ENCODE measurements at places on chromosomes 6 and 20.
A peak's percentile ranks its signal among the peaks of the same experiment; 100 is the strongest.

- no peak for ATAC-seq
Observed at GRCh38 chr6:105204768-105205167, 25.0 kb upstream of the POPDC3 start.

- ATAC-seq, result no peak
Observed at GRCh38 chr6:141394565-141395051, 738.1 kb upstream of the GJE1 start.

DNA sequence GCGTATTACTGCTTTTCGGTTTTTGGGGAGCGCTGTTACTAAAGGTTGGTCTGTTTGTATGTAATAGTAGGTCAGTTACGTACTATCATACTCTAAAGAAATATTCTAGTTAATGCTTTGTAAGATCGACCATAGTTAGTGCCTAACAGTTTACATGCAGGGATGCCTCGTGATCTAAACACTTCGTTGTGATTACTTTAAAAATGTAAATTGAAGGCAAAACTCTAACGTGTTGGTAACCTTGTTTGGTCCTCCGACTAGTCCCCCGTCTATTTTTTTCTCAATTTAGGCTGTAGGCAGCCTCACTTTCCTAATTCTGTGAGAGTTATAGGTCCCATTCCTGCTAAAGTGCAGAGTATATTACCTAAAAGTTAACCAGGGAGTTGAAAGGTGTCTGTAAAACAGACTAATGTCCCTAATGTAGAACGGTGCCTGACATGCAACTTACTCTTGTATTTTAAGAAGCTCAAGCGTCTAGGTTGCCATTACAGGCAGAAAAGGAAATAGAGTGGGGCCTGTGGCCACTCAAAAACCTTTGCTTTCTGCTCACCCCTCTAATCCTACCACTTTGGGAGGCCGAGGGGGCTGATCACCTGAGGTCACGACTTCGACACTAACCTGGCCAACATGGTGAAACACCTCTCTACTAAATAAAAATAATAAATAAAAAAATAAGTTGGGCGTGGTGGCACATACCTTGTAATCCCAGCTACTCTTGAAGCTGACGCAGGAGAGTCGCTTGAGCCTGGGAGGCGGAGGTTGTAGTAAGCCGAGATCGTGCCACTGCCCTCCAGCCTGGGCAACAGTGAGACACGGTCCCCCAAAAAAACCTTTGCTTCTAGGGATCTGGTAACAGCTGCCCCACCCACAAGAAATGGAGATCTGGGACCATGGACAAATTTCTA, 37.8 kb downstream of the HFE start:
- ATAC-seq, result no peak

- ATAC-seq, result no peak
Observed at GRCh38 chr6:169646906-169647567, 54.8 kb downstream of the WDR27 start.

DNA sequence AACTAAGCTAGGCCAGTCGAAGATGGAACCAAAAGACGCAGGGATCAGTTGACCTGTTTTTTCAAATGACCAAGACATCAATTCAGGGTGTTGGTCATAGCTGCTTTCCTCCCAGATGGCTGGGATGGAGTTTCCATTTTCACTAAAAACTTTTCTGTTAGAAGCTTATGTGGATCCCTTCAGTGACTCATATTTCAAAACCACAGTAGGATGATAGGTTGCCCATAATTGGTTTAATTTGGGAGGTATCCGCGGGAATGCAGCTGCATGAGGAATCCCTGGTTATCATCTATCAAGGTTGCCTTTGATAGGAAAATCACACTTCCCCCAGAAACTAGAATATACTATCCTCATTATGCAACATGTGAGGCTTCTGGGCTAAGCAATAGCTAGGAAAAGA, 150.9 kb upstream of the MLIP start:
- ATAC-seq, result no peak

DNA sequence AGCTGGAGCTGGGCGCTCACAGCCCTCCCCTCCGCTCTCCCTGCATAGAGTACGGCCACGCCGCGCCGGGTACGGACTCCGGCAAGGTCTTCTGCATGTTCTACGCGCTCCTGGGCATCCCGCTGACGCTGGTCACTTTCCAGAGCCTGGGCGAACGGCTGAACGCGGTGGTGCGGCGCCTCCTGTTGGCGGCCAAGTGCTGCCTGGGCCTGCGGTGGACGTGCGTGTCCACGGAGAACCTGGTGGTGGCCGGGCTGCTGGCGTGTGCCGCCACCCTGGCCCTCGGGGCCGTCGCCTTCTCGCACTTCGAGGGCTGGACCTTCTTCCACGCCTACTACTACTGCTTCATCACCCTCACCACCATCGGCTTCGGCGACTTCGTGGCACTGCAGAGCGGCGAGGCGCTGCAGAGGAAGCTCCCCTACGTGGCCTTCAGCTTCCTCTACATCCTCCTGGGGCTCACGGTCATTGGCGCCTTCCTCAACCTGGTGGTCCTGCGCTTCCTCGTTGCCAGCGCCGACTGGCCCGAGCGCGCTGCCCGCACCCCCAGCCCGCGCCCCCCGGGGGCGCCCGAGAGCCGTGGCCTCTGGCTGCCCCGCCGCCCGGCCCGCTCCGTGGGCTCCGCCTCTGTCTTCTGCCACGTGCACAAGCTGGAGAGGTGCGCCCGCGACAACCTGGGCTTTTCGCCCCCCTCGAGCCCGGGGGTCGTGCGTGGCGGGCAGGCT, 4.6 kb downstream of the KCNK15 start:
- no peak for ATAC-seq

DNA sequence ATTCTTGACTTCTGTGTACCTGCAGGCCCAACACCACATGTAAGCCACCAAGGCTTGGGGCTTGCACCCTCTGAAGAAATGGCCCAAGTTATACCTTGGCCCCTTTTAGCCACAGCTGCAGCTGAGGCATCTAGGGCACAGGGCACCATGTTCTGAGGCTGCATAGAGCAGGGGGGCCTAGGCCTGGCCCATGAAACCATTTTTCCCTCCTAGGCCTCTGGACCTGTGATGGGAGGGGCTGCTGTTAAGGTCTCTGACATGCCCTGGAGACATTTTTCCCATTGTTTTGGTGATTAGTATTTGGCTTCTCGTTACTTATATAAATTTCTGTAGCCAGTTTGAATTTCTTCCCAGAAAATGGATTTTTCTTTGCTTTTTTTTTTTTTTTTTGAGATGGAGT, 50.4 kb upstream of the SEC63 start:
- no peak for ATAC-seq

GRCh38 chr6:98581705-98582104, 252.7 kb upstream of the POU3F2 start:
- no peak for ATAC-seq

GRCh38 chr6:34390531-34391472, 1.7 kb downstream of the NUDT3 start:
- no peak for ATAC-seq

- ATAC-seq, result no peak
Observed at GRCh38 chr6:131917318-131917717, 33.9 kb downstream of the CCN2 start.

DNA sequence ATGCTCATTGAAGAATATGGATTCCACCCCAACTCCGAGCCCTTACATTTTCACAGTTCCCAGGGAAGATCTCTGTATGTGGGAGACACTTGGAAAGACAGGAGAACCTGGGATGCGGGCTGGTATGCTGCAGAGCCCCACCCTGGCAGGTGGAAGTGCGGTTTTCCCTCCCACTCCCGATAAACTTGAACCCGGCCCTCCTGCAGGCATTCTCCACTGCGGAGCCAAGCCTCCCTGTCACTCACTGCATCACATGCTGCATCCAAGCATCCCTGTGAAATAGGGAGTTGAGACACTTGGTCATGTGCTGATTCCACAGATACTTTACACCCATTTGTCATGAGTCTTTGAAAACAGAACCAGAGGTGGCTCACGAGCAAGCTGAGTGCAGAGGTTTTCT, 35.4 kb downstream of the TMEM242 start:
- no peak for ATAC-seq

GRCh38 chr20:58693226-58694006, 816 bp downstream of the NPEPL1 start:
- ATAC-seq, result peak; percentile 23

- ATAC-seq, result no peak
Observed at GRCh38 chr6:121040831-121041230, 293.4 kb downstream of the TBC1D32 start.

GRCh38 chr6:158769234-158769770, 49.9 kb downstream of the EZR start:
- ATAC-seq, result no peak

- ATAC-seq, result no peak
Observed at GRCh38 chr6:46419576-46420002, 71.7 kb downstream of the RCAN2 start.

DNA sequence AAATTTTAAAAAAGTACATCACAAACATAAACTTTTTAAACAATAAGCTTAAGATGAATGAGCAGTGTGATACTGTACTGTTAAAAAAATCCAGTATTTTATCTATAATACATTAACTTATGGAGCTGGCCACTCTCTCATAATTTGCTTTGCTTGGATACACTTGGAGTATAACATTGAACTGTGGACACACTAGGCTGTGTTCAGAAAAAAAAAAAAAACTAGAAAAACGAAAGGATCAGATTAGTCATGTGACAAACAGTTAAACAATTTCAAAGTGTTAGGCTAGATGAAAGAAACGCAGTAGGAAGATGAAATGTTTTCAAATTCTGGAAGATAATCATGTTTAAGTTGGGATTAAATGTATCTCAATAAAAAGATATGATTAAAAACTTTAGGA, 220.0 kb downstream of the GRIK2 start:
- ATAC-seq, result no peak

DNA sequence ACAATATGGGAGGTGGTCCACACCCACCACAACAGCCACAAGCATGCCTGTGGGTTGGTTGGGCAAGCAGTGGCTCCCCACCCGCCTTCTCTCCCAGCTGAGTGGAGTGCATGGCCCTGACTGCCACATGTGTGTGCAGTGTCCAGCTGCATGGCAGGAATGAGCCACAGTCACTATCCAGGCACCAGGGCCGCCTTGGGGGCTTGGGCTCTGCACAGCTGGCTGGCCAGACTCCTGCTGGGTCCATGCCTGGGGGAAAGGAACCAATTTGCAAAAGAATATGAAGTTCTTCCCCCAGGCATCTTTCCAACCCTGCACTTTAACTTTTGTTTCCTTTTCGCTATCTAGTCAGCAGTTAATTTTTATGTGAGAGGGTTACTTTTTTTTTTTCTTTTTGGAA, 11.6 kb upstream of the ASCC3 start:
- ATAC-seq, result no peak

DNA sequence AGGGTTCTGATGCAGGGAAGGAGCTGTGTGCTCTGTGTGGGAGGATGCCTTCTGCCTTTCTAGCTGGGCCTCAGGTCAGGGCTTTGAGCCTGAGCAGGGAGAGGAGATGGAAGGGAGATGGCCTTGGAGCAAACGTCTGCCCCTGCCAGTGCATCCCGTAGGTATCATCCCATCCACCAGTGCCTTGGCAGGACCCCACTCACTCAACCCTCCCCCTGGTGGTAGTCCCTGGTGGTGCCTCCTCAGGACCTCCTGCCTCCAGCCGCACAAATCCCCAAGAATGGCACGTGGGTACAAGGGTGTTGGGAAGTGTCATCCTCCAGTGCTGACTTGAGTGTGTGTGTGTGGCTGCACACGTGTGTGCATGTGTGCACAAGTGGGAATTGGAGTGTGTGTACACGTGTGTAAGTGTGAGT, 23.1 kb upstream of the MICB start:
- no peak for ATAC-seq

- peak; percentile 34 for ATAC-seq
Observed at GRCh38 chr6:41734666-41735426, 562 bp downstream of the TFEB start.

DNA sequence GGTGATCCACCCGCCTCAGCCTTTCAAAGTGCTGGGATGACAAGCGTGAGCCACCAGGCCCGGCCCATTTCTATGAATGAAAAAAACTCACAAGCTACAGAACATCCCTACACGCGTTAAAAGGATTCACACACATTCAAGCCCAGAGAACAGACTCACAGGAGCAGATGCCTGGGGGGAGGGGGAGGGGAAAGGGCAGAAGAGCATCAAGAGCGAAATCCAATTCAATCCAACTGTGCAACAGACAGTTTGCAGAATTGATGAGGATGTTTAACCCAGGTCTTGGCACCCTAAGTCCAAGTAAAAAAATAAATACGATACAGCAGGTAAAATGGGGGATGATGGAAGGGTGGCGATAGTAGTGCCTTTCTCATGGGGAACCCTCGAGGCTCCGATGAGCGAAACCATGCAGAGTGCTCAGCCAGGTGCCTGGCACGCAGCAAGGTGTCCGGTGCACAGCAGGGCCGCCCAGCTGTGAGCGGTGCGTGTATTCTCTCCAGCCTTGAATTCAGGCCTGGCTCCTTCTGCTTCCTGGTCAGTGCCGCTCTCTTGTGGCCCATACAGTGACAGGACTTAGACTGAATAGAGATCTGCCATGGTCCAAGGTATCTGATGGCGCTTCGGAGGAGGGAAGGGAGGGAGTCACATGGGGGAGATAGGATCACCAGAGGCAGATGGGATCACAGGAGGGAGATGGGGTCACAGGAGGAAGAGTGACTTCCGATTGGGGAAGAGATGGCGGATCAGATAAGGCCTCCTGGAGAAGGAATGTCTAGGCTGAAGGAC, 35.4 kb upstream of the ANGPT4 start:
- ATAC-seq, result no peak

- no peak for ATAC-seq
Observed at GRCh38 chr6:168192195-168192900, 113.3 kb upstream of the FRMD1 start.

DNA sequence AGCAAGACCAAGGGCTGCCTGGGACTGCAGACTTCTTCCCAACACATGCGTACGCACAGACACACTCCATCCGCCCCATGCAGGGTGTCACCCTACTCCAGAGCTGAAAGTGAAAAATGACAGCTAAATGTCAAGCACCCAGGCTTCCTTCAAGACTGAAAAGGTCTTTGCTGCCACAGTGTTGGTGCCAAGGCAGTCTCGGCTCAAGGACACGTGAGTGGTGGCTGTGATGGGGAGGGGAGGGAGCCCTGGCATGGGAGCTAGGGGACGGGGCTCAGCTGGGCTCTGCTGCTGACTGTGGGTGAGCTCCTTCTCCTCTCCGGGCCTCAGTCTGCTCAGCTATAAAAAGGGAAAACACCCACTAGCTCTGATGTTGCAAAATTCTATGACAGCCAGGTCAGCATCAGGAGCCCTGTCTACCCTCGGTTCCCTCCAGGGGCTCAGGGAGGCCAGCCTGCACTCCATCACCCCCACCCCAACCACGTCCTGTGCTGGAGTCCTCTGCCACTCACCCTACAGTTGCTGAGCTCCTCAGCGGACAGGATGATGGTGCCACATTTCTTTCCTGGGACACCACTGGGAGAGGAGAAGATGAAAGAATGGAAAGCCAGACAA, 47.6 kb downstream of the CPNE5 start:
- ATAC-seq, result no peak

DNA sequence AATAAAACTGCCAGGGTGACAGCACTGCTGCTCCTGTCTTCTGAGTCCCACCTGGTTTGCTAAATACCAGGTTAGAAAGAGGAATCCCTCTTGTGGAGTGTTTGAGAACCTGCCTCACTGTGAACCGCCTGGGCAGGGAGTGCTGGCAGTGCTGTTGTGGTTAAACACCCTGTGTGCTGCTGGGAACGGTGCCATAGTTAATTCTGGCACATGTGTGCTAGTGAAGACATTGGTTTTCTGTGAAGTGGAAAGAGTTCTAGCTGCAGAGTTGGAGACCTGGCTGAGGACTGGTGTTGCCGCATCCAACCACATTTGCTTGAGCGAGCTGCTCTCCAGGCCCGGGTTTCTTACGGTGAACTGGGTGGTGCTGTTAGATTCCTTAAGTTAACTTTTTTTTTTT, 72.7 kb downstream of the IGF2R start:
- ATAC-seq, result no peak

- no peak for ATAC-seq
Observed at GRCh38 chr20:21519136-21519584, 5.3 kb upstream of the NKX2-2 start.
